ENCODE measurements at places on chromosomes 4 and X. TPM values are rescaled to one million over a fixed set of nuclear protein-coding genes. Genes with fewer than 3 reads are reported as not detected.

DNA sequence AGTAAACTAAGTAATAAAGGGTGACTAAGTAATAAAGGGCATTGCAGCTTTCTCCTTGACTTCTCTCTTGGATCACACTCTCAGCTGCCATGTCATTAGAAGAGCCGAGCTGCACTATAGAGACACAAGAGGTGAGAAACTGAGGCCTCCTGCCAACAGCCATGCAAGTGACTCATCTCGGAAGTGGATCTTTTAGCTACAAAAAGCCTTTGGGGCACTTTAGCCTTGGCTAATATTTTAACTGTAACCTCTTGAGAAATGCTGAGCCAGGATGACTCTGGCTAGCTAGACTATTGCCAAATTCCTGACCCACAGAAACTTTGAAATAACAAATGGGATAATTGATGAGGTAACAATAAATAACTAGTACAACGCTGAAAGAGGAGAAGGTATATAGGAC, 1.5 kb upstream of the NEIL3 start:
- no peak for DNase-seq
- peak overlapping the region; percentile 24 for H3K27ac ChIP-seq
- H3K27me3 ChIP-seq: no peaks in the 10 kb centered on the region
- H3K36me3 ChIP-seq: peaks cover 17% of the 10 kb centered on the region
- no peak overlapping the region for H3K4me3 ChIP-seq

DNA sequence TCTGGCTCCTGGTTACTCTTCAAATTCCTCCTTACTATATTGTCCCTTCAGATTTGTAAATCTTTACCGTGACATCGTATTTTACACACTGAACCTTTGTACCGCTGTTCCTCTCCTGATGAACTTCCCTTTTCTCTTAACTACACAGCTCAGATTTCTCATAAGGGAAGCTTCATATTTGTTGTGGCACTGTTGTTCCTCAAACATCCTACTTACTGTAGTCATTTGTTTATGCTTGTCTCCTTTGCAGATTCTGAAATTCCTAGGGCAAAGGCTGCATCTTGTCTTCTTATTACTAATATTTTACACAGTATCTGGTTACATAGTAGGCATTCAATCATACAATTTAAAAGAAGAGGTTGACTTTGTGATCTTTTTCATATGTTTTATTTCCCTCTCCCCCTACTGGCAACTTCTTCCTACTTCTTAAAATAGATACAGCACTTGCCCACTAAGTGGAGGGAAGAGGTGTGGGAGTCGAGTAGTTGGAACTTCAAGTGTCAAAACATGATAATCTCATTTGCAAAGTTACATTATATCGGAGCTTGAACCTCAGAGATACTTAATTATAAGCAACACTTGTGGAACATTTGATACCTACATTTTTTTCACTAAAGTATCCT, 50.0 kb downstream of the TET2 start:
- no peak overlapping the region for H3K27ac ChIP-seq
- H3K4me1 ChIP-seq: peaks cover 19% of the 10 kb centered on the region
- peaks cover 42% of the 10 kb centered on the region for H3K36me3 ChIP-seq
- no peak overlapping the region for H3K4me3 ChIP-seq
- no peak for DNase-seq

DNA sequence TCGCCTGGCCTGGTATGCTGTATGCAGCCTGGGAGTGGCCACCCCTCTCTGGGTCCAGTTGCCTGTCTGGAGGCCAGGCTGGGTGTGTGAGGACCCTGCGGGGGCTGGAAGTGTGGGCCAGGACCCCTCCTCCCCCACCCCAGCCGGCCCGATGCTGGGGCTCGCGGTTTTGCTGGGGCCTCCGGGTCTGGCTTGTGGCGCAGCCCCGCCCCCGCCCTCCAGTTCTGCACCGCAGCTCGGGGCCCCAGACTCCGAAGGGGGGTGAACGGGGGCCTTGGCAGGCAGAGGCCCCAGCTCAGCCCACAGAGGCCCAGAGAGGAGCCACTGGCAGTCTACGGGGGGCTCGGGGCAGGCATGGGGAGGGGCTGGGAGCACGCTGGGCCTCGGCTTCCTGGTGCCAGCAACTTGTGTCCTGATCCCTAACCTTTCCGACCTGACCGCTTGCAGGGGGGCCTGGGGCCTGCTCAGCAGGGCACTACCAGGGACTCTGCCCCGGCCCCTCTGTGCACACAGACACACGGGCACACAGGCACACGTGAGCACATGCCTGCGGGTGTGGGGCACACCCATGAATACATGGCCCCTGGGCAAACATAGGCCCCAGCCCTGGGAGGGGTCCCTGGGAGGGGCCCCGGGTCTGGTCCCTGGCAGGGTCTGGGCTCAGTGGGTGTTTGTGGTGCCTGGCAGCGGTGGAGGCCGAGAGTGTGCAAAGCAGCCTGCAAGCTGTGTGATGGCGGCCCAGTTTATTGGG, 21.4 kb upstream of the FGFR3 start:
- no peaks in the 10 kb centered on the region for H3K36me3 ChIP-seq
- no peak for DNase-seq
- H3K27ac ChIP-seq: no peak overlapping the region
- no peaks in the 10 kb centered on the region for H3K4me1 ChIP-seq
- no peak overlapping the region for H3K4me3 ChIP-seq

DNA sequence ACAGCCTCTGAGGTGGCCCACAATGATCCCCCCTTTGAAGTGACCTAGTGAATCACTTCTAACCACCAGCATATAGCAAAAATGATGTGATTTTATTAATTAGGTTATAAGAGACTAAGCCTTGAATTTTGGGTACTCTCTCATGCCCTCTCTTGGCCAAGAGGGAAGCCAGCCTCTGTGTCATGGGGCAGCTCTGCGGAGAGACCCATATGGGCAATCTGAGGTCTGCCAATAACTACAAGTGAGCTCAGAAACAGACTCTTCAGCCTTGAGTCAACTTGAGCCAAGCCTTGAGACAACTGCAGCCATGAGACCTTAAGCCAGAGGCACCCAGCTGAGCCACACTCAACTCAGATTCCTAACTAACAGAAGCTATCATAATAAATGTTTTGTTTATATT, 45.7 kb downstream of the MANBA start:
- H3K4me1 ChIP-seq: no peaks in the 10 kb centered on the region
- H3K27me3 ChIP-seq: no peaks in the 10 kb centered on the region
- H3K27ac ChIP-seq: no peak overlapping the region
- no peak overlapping the region for H3K4me3 ChIP-seq

DNA sequence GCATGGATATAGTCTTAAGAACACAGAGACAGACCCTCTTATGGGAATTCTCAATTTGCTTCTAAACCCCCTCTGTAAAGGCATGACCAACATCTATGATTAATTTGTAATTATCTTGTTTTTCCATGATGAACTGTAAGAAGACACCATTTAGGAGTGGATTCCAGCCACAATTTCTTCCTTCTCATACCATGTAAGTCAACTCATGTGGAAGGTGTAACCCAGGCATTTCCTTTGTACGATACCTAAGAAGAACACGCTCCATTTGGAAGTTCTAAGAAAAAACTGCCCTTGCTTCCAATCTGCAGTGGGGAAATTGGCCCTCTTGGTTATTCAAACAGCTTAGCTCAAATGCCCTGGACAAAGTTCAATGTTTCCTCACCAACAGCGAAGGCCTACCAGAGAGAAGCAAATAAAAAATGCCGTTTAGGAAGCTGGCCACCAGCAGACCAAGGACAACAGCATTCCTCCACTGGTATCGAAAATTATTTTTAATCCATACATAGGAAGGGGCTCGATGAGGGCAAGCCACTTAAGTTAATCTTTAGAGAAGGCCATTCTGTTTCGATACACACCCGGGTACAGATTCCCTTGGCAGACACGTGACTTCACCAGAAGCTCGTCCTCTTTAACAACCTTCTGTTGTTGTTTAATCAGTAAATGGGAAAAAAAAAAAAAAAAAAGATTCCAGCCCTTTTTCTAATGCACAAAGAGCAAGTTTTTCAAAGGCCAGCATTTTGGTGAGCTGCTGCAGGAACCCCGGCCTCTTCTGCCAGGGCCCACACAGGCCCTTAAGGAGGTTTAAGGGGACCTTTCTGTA, 2.6 kb downstream of the DHRSX start:
- no peaks in the 10 kb centered on the region for H3K27me3 ChIP-seq
- no peaks in the 10 kb centered on the region for H3K36me3 ChIP-seq
- no peak for DNase-seq
- H3K4me3 ChIP-seq: peak overlapping the region; percentile 84
- H3K27ac ChIP-seq: peak overlapping the region; percentile 87

GRCh38 chrX:2967998-2968909, 38.1 kb upstream of the ARSH start:
- no peak overlapping the region for H3K27ac ChIP-seq
- H3K4me3 ChIP-seq: peak overlapping the region; percentile 68
- peaks cover 1% of the 10 kb centered on the region for H3K4me1 ChIP-seq
- H3K27me3 ChIP-seq: no peaks in the 10 kb centered on the region

GRCh38 chrX:72142094-72142793, 10.5 kb upstream of the RTL5 start:
- no peak overlapping the region for H3K27ac ChIP-seq
- peaks cover 17% of the 10 kb centered on the region for H3K4me1 ChIP-seq
- no peak overlapping the region for H3K4me3 ChIP-seq
- H3K36me3 ChIP-seq: peaks cover 2% of the 10 kb centered on the region

GRCh38 chr4:20318909-20319277, 67.2 kb downstream of the SLIT2 start:
- no peak overlapping the region for H3K4me3 ChIP-seq
- H3K27me3 ChIP-seq: no peaks in the 10 kb centered on the region
- no peak overlapping the region for H3K27ac ChIP-seq
- no peak for DNase-seq

DNA sequence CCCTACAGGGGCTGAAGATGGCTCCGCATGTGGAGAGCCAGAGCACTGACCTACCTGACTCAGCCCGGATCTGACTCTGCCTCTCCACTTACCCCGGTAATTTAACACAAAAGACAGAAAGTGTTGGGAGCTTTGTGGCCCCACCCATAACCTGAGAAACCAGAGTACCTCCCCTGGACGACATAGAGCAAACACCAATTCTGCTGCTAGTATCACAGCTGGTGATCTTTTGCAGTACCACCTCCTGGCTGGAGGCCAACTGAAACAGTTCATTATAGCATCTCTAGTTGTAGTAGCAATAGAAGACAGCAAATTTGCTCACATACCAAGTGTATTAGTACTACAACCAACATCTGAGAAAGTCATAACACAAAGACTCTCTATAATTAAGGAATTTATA, 443.9 kb downstream of the KLHL4 start:
- H3K27me3 ChIP-seq: no peaks in the 10 kb centered on the region
- no peak overlapping the region for H3K4me3 ChIP-seq
- H3K27ac ChIP-seq: no peak overlapping the region
- no peaks in the 10 kb centered on the region for H3K36me3 ChIP-seq
- H3K4me1 ChIP-seq: no peaks in the 10 kb centered on the region

DNA sequence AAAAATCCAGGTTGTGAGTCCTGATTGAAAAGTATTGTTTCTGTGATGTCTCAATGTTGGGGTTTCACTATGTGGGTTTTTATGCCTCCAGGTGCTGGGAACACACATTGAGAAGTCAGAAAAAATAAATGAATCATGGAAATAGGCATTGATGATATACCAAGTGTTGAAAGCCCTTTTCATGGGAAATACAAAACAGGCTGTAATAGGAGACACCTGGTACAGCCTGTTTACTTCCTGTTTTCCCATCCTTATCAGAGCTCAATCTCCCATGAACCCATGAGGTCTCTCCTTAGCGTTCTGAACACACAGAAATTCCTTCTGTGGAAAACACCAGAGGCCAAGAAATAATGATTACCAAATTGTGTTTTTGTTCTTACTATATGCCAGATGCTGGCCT, 106.3 kb upstream of the BOD1L1 start:
- no peak for DNase-seq
- H3K4me3 ChIP-seq: no peak overlapping the region
- no peaks in the 10 kb centered on the region for H3K4me1 ChIP-seq
- no peak overlapping the region for H3K27ac ChIP-seq

- H3K4me3 ChIP-seq: no peak overlapping the region
- peaks cover 3% of the 10 kb centered on the region for H3K27me3 ChIP-seq
- H3K27ac ChIP-seq: no peak overlapping the region
These were observed 163.9 kb downstream of the HS3ST1 start for GRCh38 chr4:11264841-11265240.

Gene ARAF
- 78.5 TPM for total RNA-seq

Gene MAGEB1
- total RNA-seq: not detected

Gene TMPRSS11D
- not detected for total RNA-seq

Gene CXCL3
- total RNA-seq: 0.17 TPM
